ENCODE measurements at places on chromosomes 3 and 15.

- DNase-seq, result no peak
- H3K4me1 ChIP-seq, result no peaks in the 10 kb centered on the region
- H3K4me3 ChIP-seq, result no peak overlapping the region
- no peaks in the 10 kb centered on the region for H3K27me3 ChIP-seq
These were observed 58.5 kb downstream of the MGLL start for GRCh38 chr3:127763816-127764215.

DNA sequence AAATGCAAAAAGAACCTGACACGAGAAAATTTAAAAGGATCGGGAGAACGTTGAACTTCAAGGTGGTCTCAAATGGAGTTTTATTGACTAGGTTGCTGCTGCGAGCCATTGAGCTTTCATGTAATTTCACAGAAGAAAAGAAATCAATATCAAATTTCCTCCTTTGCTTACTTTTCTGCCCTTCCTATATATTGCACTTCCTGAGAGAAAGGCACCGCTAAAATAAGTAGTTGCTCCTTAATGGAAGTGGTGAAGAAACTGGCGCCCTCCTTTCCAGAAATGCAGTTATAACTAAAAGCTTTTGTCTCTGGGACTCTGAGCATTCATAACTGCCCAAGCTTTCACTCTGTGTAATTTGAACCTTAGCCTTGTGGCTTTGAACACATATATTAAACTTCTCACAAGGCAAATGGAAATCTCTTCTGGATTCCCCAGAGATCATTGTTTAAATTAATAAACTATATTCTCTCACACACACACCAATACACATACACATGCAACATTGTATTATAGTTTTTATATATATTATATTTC, 13.4 kb downstream of the EID1 start:
- H3K4me3 ChIP-seq, result no peak overlapping the region
- no peak for DNase-seq
- peaks cover under 1% of the 10 kb centered on the region for H3K4me1 ChIP-seq

- no peaks in the 10 kb centered on the region for H3K36me3 ChIP-seq
- no peak for DNase-seq
- H3K4me3 ChIP-seq, result no peak overlapping the region
- H3K4me1 ChIP-seq, result peaks cover 14% of the 10 kb centered on the region
- no peak overlapping the region for H3K27ac ChIP-seq
- H3K27me3 ChIP-seq, result no peaks in the 10 kb centered on the region
These were observed 80.7 kb upstream of the GSK3B start for GRCh38 chr3:120174811-120175539.

DNA sequence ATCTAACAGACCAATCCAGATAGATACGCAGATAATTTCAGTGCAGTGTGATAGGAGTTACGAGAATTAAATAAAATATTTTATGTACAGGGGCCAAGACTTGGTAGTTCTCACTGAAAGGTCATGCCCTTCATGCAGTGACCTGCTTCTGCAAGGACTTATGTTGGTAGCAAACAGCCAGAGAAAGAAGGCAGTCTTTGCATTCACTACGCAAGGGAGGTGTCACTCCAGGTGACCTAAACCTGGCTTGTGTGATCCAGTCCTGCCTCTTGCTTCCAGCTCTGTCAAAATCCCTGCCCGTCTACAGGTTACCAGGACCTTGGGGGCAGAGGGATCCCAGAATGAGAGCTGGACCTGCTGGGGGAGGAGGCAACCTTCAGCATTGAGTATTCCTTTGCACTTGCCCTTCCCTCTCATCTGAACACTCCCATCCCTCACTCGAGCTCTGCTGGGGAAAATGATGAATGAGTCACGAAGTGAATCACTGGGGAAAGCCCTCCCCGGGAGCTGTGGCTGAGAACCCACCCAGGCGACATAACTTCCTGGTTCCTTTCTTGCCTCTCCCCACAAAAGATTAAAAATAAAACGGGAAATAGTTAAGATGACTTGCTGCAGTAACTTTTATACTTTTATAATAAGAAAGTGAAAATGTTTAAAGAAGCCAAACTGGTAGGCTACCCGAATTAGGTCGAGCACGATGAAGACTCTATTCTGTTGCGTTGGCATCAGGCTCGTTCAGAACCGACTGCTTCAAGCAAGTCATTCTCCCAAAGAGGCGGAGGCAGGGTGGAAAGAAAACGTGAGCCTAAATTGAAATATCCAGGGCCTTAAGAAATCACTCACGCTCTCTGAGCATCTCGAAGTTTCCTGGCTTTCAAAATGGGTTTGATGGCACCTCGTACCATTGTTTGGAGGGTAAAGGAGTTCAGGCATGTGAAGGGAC, 216.1 kb downstream of the SLCO3A1 start:
- no peaks in the 10 kb centered on the region for H3K4me1 ChIP-seq
- no peaks in the 10 kb centered on the region for H3K36me3 ChIP-seq
- H3K27me3 ChIP-seq, result no peaks in the 10 kb centered on the region
- no peak overlapping the region for H3K4me3 ChIP-seq
- DNase-seq, result peak; percentile 48

DNA sequence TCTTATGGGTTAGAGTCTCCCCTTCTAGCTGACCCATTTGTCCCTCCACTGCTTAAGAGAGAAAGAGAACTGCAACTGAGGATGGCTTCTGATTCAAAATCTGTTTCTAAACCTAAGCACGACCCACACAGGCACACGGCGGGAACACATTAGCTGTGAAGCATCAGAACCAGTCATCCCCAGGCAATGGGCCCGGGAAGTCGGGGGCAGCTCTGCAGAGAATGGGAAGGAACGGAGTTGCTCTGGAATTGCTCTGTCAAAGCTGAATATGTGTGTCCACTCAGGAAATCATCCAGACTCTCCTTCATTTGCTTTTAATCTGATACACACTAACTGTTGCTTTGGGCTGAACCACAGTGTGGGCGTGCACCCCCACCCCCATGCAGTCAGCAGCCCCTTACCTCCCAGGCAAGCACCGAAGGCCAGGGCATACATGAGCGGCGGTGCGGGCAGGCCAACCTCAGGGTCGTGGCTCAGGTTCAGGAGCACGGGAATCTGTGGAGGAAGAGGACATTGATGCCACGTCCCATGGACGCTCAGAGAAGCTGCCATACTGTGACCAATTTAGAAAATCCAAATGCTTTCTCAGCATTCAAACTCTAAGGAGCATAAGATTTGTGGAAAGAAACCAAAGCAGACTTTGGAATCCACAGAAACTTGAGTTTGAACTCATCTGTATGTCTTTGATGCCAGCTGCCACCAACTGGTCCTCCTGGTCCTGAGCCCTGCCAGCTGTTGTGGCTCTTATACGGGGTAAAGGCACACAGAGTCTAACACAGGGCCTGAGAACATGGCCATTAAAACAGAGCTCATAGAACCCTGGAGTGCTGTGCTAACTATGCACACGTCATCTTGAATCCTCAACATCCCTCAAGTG, 247.9 kb downstream of the OCA2 start:
- DNase-seq, result no peak
- H3K4me1 ChIP-seq, result no peaks in the 10 kb centered on the region
- no peaks in the 10 kb centered on the region for H3K27me3 ChIP-seq

DNA sequence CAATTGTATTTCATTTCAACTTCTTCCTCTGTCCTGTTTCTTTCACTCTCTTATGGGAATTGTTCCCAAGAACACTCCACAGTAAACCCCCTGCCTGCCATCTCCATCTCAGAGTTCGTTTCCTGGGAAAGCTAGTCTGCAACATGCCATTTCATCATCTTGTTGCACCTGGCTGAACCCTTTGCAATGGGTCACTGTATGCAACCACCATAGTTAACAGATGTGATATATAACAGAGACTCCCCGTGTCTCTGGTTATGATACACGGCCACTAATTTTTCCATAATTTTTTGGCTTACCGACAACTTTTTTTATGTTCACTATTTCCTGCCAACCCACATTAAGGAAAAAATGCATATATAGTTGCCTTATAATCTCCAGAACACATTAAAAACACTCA, 95.5 kb downstream of the CHST2 start:
- no peak overlapping the region for H3K4me3 ChIP-seq
- DNase-seq, result no peak

Measured in hepatocyte (in vitro differentiated cells).